ENCODE measurements at places on chromosomes 1 and 21. TPM values are rescaled to one million over a fixed set of nuclear protein-coding genes. Genes with fewer than 3 reads are reported as not detected.

Gene SYPL2
- polyA plus RNA-seq = 0.60 TPM

Gene RGS16
- 2.3 TPM for polyA plus RNA-seq

Gene CLEC20A
- polyA plus RNA-seq = 0.09 TPM

Gene NCAM2
- polyA plus RNA-seq = 7.7 TPM

Gene FAM72A
- polyA plus RNA-seq = 3.3 TPM

Gene TIMM17A
- polyA plus RNA-seq = 41.6 TPM

Gene ARHGAP29
- polyA plus RNA-seq = 10.7 TPM

Gene GCLM
- polyA plus RNA-seq = 14.0 TPM

Gene USH2A
- polyA plus RNA-seq = 0.06 TPM

Gene GSTM5
- 7.2 TPM for polyA plus RNA-seq

Gene GNAT2
- not detected for polyA plus RNA-seq

Gene LRRC7
- 5.1 TPM for polyA plus RNA-seq

Gene MAP1LC3C
- 0.72 TPM for polyA plus RNA-seq

Gene FAM167B
- polyA plus RNA-seq = 2.8 TPM

Gene RIPPLY3
- 0.24 TPM for polyA plus RNA-seq

Gene LDLRAD1
- 0.51 TPM for polyA plus RNA-seq

Gene SMYD2
- 46.9 TPM for polyA plus RNA-seq

Gene LRRC8D
- 33.3 TPM for polyA plus RNA-seq

Gene PSRC1
- 12.9 TPM for polyA plus RNA-seq

Data from large intestine (tissue), 12 donors.